ENCODE measurements at places on chromosomes 4 and X.

DNA sequence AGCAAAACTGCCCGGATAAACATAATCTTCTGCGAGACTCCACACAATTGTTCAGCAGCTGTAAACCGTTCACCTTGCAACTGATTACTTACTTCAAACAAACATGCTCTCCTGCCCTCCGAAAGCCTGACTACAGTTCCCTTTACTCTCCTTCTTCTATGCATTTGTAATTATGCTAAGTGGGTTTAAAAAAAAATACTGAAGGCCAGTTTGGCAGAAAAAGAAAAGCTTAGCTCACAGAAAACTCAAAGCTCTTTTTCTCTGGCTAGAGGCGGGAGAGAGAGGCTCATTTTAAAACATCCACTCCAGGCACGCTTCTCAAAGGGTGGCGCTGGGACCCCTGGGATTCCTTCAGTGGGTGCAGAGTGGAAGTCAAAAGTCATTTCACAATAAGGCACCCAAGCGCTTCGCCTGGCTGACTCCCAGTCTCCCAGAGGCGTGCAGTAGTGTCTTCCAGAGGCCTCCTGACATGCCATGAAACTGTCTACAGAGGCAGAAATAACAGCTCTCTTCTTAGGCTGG lies 1.9 kb downstream of the DHRSX start:
- DNase-seq: no peak

DNA sequence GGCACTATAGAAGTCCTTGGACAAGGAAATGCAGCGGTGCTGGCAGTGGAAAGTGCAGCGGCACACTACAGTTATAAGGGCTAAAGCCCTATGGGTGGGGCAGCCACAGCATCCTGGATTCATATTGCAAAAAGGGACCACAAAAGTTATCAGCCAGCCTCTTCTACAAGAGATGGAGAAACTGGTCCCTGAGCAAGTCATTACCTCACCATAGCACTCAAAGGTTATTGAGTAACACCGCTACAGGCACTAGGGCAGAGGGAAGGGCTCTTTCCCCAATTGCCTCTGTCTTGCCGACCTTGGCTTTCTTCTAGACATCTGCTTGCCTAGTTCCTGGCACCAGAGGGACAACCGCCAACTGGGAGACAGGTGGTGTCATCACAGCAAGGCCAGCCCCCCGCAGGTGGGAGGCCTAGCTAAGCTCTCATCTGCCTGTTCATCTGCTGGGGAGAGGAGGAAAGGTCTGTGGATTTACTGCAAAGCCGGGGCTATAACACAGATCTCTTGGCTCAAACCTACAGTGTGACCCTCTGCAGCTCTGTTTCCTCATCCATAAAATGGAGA lies 600.0 kb downstream of the BCOR start:
- DNase-seq: no peak

DNA sequence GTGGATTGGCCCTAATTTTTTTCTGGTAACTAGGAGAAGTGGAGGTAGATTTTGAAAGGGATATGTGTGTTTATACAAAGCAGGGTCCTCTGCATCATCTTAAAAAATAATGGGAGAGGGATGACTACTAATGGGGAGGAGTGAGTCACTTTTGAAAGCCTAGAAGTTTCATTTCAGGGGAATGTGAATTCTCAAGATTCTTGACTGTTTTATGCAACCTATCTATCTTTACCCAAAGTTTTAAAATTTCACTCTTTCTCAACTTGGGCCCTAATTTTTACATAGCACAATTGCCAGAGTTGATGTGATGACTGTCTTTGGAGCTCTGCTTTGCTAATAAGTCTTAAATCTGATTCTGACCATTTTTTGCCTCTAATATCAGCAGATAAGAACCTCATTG lies 445.2 kb downstream of the GRXCR1 start:
- no peak for DNase-seq

DNA sequence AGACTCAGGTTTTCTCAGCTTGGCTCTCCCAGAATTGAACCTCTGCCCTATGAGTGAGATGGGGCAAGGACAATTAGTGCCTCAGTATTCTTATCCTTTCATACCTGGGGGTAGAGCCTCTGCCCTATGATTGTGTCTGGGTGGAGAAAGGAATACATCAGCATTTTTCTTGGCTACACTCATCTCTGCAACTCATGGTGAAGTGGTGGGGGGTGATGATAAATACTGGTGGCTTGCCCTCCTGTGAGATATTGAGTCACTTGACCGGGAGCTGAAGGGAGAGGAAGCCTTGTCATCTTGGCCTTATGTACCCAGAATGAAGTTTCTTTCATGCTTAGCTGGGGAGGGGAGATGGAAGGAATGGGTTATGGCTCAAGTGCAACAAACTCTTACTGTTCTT lies 71.3 kb upstream of the ENOX2 start:
- DNase-seq: no peak

GRCh38 chrX:111447298-111447697 lies 35.3 kb upstream of the DCX start:
- DNase-seq: no peak

DNA sequence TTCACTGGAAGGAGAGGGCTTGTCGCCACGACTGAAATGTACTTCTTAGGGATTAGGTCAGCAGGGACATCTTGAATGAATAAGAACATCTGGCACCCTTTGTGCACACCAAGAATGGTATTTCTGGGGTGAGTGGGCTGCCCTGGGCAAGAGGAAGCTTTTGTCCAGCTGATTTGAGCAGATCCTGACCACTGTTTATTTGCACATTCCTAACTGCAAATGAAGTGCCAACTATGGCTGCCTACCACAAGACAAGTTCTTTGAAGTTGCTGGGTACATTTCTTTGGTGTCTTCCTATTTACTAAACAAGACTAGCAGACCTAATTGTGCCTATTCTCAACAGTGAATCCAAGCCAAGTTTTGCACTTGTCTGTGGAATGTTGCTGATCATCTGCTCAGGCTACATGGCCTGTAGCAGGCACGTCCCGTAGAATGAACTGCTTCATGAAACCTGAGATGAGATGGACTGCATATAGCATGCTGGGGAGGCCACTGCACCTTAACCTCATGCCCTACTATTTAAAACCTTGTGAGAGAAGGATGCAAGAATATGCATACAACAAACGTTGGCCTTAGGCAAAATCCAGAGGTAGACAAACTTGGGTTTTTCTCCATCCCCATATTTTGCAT lies 45.0 kb downstream of the PIR start:
- DNase-seq: no peak

- no peak for DNase-seq
Measured at GRCh38 chrX:57595381-57595811, 3.6 kb downstream of the ZXDB start.

DNA sequence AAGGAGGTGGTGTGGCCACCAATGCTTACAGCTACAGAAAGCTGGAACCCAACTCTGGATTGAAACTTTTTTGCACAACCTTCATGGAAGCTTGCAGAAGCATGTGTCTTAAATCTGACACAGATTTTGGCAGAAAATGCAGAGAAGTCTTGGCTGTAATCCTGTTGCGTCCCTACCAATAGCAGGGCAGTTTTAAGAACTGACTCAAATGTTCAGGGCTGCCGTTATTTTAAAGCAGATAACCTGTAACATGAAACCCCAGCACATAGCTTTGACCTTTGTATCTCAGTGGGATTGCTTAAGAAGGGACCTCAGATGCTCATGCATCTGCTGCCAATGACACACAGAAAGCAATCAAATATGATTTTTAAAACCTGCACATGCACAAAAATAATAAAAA lies at the start of gene VEGFD:
VEGFD (minus strand) TSS at position 110 of the 400 bp plus-strand sequence. CDS start 467 bp downstream, outside the sequence.
- DNase-seq: no peak

DNA sequence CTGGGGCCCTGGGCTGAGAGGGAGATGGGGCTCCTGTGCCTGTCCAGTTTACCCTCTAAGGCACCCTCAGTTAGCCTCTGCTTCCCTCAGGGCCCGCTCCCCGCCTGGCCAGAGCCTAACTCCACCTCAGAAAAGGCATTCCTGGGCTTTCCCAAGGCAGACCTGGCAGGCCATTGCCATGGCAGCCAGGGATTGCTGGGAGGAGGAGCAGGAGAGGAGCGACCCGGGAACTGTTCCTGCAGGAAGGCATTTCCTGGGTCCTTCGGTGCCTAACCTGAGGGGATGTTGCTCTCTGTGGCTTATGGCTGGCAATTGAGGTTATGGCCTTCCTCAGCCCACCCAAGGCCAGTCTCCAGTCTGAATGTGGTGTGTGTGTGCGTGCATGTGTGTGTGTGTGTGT lies 131.3 kb downstream of the PJA1 start:
- no peak for DNase-seq

GRCh38 chrX:153779891-153780677 lies 757 bp upstream of the SRPK3 start:
- no peak for DNase-seq

- no peak for DNase-seq
Measured at GRCh38 chr4:126742048-126742447, 890.7 kb upstream of the INTU start.

DNA sequence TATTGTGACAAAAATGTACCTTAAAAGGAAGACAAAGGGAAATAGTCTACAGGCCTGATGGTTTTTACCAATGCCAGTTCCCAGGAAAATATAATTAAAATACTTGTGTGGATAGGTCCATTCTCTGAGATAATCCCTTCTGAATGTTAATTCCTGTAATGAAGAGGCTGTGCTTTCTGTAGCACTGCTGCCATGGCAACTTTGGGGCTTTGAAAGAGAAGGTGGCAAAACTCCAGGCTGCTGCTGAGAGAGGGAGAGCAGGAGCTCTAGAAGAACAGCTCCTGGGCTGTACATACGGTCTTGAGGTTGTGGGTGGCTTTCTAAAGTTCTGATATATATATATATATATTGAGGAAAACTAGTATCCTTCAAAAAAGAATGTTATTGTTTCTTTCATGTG lies 125.4 kb downstream of the PDLIM5 start:
- no peak for DNase-seq

DNA sequence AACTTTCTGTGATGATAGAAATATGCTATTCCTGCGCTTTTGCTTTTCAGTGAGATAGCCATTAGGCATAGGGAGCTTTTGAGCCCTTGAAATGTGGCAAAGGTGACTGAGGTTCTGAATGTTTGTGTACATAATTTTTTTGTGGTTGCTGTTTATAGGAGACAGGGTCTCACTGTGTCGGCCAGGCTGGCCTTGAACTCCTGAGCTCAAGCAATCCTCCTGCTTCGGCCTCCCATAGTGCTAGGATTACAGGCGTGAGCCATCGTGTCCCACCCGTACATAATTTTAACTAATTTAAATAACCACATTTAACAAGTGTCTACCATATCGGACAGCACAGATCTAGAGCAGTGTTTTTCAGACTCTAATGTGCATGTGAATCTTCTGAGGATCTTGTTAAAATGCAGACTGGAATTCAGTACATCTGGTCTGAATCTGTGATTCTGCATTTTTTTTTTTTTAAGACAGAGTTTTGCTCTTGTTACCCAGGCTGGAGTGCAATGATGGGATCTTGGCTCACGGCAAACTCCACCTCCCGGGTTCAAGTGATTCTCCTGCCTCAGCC lies 45.3 kb downstream of the CASP6 start:
- no peak for DNase-seq

DNA sequence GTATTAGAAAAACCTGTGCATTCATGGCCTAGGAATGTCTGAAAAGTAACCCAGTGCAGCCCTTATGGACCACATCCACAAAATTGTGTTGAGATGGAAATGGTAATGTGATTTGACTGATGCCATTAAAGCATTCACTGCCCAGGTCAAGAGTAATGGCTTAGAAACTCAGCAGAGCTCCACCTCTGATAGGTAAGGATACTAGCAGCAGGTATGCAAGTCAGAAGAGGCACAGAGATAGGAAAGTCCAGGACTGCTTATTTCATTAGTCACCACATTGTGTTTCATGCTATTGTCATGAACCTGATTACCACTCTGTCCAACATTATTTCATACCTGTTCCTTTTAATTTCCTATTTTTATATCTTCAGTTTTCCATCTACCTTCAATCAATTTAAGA lies 2042.2 kb downstream of the ARAP2 start:
- DNase-seq: no peak
